Anterior cingulate cortex (tissue), 58 donors: ENCODE measurements at places on chromosomes 1 and 21.

DNA sequence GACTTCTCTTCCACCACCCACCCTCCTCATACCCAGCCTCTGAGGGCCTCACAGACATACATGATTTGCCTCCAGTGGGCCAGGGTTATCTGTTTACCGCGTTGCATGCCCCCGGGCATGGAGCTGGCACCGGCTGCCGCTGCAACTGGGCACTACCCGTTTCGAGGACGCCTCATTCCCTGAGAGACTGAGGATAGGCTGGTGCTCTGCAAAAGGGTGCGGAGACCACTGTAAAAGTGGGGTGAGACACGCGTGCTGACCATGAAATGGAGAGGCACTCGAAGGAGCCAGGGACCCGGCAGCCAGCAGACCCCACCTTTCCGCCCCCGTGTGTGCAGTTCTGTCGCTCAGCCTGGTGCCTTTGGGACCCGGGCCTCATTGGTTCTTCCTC lies 20.6 kb downstream of the TP73 start:
- DNase-seq: no peak

DNA sequence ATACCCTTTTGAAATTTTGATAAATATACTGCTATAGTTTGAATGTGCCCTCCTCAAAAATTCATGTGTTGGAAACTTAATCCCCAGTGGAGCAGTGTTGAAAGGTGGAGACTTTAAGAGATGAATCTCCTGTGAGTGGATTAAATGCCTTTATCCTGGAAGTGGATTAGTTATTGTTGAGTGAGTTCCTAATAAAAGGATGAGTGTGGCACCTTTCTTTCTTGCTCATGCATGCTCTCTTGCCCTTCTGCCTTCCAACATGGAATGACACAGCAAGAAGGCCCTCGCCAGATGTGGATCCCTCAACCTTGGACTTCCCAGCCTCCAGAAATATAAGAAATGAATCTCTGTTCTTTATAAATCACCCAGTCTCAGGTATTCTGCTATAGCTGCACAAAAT lies 51.8 kb downstream of the CD160 start:
- no peak for DNase-seq

- DNase-seq: peak; percentile 65
Observed at GRCh38 chr1:110538075-110538474, 19.1 kb upstream of the KCNA10 start.

DNA sequence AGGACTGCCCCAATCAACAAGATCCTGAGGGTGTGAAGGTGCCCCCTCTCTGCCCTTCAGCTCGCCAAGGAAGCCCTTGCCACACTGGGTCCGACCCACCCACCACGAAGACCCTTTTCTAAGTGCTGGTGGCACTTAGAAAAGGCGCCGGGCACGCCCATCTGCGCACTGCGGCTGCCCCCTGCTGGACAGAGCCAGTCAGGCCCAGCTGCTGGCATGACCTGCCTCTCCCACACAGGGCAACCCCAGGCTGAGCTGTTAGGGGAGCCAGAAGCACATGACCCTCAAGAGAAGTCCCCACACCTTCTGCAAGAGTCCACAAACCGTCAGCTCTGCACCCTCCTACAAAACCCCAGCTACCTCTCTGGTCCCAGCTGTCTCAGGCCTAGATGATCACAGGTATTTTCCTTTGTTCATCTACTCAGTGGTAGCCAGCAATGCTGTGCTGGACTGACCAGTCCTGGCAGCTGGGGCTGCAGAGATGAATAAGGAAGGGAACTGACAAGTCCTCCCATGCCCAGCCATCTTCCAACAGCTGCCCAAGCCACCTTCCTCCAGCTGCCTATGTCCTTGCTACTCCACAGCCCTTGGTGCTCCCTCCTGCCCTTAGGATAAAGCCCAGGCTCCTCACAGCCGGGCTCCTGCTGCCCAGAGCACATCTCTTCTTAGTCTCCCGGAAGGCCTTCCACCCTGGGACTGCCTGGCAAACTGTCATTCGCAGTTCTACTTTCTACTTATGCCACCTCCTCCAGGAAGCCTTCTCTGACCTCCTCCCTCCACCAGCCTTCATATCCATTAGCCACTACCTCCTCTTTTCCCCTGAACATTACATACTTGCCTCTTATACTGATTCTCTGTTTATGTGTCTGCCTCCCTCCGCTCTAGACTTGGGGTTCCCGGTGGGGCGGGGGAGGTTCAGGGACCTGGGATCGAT lies 39.8 kb upstream of the ZC3H12A start:
- DNase-seq: peak; percentile 65

DNA sequence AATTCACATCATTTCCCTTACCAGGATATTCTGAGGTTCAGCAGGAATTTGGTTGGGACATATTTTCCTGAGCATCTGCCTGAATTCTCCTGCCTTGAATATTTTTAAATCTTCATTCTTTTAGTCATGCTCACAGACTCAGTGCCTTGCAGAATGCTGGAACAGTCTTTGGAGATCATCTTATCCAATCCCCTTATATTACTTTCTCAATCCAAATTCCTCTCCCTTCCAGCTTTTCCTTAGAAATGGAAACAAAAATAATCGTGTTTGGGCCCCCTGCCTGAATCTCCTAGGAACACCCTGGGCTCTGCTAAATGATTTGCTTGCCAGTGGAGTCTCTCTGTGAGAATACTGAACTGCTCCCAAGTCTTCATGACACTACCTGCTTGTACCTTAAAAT lies 38.4 kb downstream of the LHX8 start:
- no peak for DNase-seq
